ENCODE measurements at places on chromosomes 13 and 19.

DNA sequence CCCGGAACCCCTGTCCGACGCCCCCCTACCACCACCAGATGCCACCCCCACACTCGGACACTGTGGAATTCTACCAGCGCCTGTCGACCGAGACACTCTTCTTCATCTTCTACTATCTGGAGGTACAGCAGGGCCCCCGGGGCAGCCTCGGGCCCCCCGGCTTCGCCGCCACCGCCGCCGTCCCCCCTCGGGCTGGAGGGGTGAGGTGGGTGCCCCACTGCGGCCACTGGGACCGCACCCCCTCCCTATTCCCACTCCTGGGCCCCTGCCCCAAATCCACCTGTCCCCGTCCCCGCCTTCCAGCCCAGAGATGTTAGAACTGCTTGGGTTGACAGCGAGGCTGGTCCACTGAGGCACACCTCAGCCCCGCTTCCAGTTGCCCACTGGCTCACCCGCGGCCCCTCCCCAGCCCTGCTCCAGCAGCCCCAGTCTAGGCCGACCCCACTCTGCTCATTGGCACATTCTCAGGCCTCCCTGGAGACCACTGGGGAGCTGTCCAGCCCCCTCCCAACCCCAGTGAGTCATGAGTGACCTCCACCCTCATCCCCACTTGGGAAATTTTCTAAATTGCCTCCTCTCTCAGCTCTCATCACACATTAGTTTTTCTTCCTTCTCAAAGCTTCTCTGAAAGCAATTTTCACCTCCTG is 6.5 kb downstream of the LENG1 start:
- DNase-seq = no peak

GRCh38 chr13:79459906-79460305 is 21.0 kb upstream of the NDFIP2 start:
- no peak for DNase-seq

GRCh38 chr13:33446821-33447725 is 161.5 kb upstream of the STARD13 start:
- DNase-seq = no peak

GRCh38 chr19:17243830-17244617 is 1.7 kb downstream of the NR2F6 start:
- peak; percentile 35 for DNase-seq

GRCh38 chr13:98143157-98143553 is 261 bp downstream of the FARP1 start:
- DNase-seq = no peak

DNA sequence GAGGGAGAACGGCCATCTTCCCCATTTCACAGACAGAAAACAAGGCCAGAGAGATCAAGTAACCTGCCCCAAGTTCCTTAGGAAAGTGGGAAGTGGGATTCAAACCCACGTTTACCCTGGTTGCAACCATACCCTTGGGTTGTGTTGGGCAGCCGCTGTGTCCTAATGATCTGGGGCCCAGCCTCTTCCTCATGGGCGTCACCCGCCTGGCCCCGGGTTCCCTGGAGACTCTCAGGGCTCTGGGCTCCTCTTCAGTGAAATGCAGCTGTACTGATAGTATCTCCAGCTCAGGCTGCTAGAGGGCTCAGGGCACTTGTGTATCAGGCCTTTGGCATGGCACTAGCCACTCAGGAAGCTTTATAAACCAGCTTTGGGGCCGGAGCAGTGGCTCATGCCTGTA is 9.8 kb downstream of the TMED1 start:
- DNase-seq = no peak

- DNase-seq = no peak
Measured at GRCh38 chr13:41605319-41606285, 148.3 kb downstream of the RGCC start.

- DNase-seq = no peak
Measured at GRCh38 chr19:28980236-28980868, 232.6 kb downstream of the UQCRFS1 start.

DNA sequence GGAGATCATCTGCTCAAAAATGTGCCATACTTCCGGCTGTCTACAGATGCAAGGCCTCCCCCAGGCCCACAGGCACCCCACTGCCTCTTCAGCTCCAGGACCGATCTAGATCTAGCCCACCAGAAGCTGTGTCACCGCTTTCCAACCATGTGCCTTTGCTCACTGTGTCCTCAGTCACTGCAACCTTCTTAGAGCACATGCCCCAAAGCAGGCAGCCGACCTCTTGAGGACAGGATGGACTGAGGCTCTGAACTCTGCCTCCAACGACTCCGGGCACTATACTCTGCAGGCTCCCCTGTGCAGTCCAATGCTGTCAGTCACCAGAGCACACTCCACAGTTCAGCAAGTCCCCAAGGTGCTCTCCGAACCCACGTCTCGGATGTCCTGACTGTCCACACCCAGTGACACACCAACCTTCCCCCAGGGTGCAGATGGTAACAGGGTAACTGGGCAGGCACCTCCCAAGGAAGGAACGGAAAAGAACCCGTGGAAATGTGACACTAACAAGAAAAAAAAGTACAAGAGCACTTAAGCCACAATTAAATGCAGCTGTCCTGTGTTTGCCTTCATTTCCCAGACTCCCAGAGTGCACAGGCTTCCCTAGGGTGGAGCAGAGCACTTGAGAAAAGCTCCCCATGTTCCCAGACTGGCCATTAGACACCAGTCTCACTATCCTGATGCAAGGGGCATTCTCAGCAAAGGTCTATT is 4.8 kb downstream of the STK24 start:
- no peak for DNase-seq

DNA sequence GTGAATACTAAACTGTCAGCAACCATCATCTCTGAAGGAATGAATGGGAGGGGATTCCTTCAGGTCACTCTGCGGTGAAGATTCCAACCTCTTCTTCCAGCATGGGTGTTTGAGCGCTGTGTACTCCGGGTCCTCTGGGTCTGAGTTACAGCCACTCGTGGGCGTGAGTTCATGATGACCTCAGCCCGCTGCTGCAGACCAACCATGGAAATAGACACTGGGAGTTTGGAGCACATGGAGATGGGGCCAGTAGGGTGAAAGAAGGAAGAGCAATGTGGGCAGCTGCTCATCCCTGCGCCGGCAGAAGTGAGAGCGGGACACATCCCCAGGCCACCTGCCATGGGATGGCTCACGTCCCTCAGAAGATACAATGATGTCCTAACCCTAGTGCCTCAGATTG is 16.8 kb upstream of the RAB20 start:
- no peak for DNase-seq

DNA sequence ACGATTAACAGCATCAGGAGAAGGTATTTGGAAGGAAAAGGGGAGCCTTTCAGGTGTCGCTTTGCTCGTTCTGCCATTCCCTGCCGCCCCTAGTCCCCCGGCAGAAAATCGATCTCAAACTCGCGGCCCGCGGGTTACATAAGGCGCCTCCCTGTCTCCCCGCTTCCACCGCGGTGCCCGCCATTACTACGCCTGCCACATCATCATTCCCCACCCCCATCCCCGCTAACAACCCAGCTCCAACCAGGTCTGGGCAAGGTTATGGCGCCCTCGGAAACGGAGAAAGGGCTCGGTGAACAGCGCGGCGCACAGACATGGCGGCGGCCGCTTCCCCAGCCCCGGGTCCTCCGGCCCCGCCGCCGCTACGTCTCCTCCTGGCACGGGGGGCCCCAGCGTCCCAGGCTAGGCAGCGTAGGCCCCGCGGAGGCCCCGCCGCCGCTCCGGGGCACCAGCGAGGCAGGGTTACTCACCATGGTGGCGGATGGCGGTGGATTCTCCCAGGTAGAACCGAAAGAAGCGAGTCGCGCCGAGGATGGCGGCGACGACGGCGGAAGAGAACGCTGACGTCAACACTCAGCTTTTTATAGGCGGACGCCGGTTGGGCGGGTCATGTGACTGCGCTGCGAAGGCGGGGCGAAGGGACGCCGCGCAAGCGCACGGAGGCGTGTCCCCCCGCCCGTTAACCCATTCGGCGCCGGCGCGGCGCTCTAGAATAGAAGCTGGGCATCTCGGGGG is at the start of gene EEF2:
TSS of gene EEF2 (minus strand) at position 556 of the 735 bp plus-strand sequence. CDS start at position 473, 83 bp downstream.
- DNase-seq = peak; percentile 95

- no peak for DNase-seq
Measured at GRCh38 chr13:105725887-105726286, 809.6 kb downstream of the EFNB2 start.

- no peak for DNase-seq
Measured at GRCh38 chr13:83940742-83941141, 58.5 kb upstream of the SLITRK1 start.

DNA sequence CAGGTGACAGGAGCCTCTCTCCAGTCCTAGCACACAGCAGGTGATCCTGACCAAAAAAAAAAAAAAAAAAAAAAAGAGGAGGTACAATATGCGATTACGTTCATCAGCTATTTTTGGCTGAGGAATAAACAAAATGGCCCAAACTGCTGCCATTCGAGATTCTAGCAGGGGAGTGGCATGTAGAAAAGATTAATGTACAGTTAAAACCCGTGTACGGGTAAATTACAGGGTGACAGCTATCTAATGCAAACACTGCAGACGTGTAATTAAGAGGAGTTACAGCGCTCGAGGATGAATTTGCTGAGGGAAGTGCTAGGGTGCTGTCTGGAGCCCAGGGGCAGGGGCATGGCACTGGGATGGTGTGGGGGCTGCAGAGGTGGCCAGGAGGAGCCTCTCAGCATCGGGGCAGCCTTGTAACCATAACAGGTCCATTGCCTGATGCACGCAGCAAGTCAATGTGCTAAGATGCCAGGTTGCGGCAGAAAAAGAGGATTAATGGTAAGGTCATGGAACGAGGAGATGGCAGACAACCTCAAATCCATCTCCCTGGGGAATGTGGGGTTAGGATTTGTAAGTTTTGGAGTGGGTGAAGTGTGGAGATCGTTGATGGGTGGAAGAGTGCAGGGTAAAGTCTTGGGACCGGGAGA is 17.4 kb downstream of the CHST8 start:
- DNase-seq = no peak

GRCh38 chr19:57701625-57702024 is 7.4 kb downstream of the ZNF154 start:
- no peak for DNase-seq

- DNase-seq = no peak
Measured at GRCh38 chr13:113045251-113046127, 60.1 kb upstream of the F7 start.

DNA sequence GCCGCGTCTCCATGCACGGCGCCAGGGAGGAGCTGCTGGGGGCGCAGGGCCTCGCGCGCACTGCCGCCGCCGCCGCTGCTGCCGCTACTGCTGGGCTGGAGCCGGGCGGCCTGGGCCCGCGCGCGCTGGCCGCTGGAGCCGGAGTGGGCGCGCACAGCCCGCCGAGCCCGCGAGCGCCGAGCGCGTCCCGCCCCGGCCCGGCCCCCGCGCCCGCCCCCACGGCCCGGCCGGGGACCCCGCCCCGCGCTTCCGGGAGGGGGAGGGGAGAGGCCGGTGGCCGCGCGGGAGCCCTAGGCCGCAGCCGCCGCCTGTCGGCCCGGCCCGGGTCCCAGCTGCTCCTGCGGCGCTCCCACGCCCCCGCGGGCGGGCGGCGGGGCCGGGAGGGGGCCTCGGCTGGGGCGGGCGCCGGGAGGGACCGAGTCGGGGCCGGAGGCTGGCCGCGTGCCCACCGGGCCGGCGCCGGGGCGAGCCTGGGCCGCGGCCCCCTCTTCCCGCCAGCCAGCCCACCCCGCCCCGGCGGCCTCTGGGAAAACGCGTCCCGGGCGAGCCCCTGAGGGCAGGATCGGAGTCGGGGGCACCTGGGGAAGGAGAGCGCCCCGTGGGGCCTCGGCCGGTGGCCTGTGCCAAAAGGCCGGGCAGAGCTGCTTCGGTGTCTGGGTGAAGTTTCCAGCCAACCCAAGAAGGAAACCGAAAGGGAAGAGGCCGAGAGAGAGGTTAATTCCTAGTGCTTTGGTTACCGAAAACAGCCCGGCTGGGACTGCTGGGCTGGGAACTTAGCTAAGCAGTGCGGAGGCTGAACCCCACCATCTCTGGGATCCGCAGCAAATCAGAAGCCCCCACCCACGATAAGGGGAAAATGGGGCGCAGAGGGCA is at the start of gene STK24:
TSS of gene STK24 (minus strand) at position 145 of the 873 bp plus-strand sequence. CDS start 321 bp downstream, outside the sequence.
- peak; percentile 83 for DNase-seq

DNA sequence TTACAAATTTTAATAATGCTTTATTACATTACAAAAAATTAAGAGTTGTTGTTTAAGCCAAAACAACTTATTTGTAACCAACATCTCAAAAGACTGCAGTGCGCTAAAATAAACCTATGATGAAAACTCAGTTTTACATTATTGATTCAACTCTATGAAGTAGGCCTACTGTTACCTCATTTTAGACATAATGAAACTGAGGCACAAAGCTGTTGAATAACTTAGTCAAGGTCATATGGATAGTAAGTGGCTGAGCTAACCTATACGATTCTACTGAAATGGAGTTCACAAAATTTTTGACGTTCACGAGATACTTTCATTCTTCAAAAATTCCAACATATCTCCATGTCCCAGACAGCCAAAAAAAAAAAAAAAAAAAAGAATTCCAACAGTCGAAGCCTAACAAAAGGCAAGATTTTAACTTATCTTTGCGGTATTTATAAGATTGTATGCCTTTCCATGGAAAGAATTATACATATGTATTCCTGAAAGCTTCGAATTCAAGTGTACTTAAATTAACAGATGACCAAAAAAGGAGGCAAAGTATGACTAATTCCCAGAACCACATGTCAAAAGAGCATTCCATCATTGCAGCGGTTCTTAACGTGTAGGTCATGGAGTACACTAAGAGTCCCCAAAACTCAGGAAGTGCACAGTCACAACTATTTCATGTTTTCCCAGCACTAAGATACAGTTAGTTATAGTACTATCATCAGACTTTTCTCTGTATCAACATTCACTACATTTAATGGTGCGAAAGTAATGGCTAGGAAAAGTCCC is 69.4 kb downstream of the PSPC1 start:
- DNase-seq = no peak

- no peak for DNase-seq
Measured at GRCh38 chr13:93254775-93255174, 28.2 kb downstream of the GPC6 start.

DNA sequence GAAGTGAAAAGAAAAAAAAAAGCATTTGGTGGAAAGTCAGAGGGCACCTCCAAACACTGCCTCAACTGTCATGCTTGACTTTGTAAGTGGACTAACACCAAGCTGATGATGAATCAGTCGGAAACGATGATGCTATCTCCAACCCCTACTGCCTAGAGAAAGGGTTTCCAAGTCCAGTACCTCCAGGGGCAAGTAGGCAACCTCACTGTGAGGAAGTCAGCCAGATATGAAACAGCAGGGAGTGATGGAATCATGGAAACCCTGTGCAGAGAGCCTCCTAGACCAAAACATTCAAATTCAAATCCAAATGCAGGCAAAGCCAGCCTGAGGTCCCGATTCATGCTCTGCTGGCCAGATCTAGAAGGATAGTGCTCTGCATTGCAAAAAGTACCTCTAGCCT is 100.9 kb upstream of the SERP2 start:
- no peak for DNase-seq

DNA sequence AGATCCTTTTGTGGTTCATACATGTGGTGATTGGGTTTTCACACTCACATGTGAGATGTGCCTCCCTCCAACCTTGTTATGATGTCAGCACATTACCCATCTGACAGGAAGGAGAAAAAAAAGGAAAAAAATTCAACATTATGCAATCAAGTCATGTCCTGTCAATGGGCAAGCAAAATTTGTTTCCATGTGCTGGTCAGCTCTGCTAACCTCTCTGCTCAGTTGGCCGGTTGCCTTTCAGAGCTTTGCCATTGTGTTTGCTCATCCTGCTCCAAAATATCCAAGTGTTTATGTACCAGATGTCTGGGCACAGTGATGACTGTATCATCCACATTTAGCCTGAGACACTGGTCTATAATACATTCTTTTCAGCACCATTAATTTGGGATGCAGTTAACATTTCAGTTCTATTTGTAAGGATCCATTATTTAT is 27.0 kb upstream of the METTL21C start:
- DNase-seq = no peak

GRCh38 chr19:3964256-3965194 is 6.4 kb downstream of the DAPK3 start:
- DNase-seq = no peak

GRCh38 chr19:47186446-47187334 is 44.3 kb downstream of the BBC3 start:
- no peak for DNase-seq

Measured in hindlimb muscle (tissue), 1 donor.